Nasal cavity respiratory epithelium epithelial cell of viscerocranial mucosa (primary cell): ENCODE measurements at places on chromosomes 2 and 18. TPM values are rescaled to one million over a fixed set of nuclear protein-coding genes. Genes with fewer than 3 reads are reported as not detected.

Gene SNED1
- under 0.01 and 0.28 TPM in 2 replicates for total RNA-seq

Gene IL36B
- total RNA-seq: under 0.01 TPM in 1 of 2 replicates, not detected in the other

Gene TNS1
- 0.50 TPM in 1 of 2 replicates, not detected in the other for total RNA-seq

Gene ABHD3
- total RNA-seq: 10.6 and 14.2 TPM in 2 replicates

Gene SLC14A1
- not detected in 2 replicates for total RNA-seq

Gene COLEC12
- total RNA-seq: not detected in 2 replicates

Gene CD207
- total RNA-seq: not detected in 2 replicates

Gene PSMA8
- total RNA-seq: not detected in 2 replicates

Gene ARHGEF33
- total RNA-seq: under 0.01 and 0.21 TPM in 2 replicates

Gene HK2
- 114 and 130 TPM in 2 replicates for total RNA-seq

Gene OSBPL1A
- total RNA-seq: 28.4 and 42.9 TPM in 2 replicates

Gene UNC50
- 50.2 and 50.6 TPM in 2 replicates for total RNA-seq
